ENCODE measurements at places on chromosomes 4 and X. TPM values are rescaled to one million over a fixed set of nuclear protein-coding genes. Genes with fewer than 3 reads are reported as not detected.

The SPANXN3 gene
- polyA plus RNA-seq = not detected

The ENAM gene
- not detected for polyA plus RNA-seq

The GYPA gene
- polyA plus RNA-seq = not detected

The ETDB gene
- polyA plus RNA-seq = not detected

The MGARP gene
- polyA plus RNA-seq = 0.84 TPM

The STPG2 gene
- not detected for polyA plus RNA-seq

The OGT gene
- 35.6 TPM for polyA plus RNA-seq

The TMPRSS11D gene
- polyA plus RNA-seq = not detected

The ALB gene
- polyA plus RNA-seq = not detected

The CT45A2 gene
- polyA plus RNA-seq = not detected

The NLGN4X gene
- polyA plus RNA-seq = 0.21 TPM

The CDKL5 gene
- 1.2 TPM for polyA plus RNA-seq

DNA sequence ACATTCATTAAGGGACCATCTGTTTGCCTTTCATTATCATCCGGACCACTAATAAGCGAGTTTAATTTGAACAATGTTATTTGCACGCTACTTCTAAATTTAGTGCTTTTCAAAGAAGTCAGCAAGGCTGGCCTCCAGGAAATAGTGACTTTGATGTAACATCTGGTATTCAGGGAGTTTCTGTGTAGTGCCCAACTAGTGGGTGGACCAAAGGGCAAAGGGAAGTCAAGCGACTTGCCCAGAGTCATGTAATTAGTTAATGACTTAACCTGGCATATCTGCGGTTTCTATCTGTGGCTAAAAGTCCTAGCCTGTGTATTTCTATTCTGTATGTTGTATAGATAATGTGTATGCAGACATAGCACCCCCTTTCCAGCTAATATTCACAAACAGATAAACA lies 56.3 kb upstream of the LCORL start:
- DNase-seq = no peak

DNA sequence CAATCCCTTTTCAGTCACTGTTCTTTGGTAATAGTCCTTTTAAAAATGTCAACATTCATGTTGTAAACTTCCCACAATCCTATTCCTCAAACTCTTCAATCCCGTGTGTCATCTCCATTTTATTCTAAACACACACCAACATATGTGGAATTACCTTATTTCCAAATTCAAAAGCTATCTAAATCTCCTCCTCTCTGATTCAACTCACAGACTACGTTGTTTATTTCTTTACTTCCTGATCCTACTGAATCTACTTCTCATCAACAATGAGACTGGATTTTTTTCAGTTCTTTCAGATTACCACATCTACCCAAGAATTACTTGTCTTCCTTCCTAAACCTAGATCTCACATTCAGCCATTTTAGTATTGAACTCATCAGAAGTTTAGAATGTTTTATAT lies 188.2 kb downstream of the GABRB1 start:
- no peak for DNase-seq

DNA sequence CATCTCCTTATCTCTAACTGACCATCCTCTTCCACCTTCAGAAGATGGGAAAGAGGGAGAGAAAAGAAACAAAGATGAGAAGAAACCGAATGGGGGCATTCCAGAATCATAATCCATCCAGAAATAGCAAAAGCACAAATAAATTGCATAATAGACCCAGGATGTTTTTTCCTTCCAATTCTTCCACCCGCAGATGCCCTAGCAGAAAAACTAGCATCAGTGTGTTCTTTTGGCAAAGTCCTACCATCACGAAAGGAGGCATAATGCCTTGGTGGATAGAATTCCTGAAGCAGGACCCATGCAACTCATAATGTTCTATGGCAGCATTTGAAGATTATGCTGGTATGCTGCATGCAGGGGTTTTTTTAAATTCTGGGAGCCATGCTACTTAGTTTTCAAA lies 279.2 kb downstream of the PPP3CA start:
- DNase-seq = no peak

GRCh38 chr4:38210396-38211114 lies 250.4 kb downstream of the PTTG2 start:
- DNase-seq = no peak

GRCh38 chrX:15359701-15360100 lies 24.4 kb upstream of the PIGA start:
- DNase-seq = no peak

GRCh38 chrX:54479136-54480111 lies 16.6 kb downstream of the FGD1 start:
- no peak for DNase-seq

GRCh38 chrX:133783274-133783673 lies 202.1 kb downstream of the GPC3 start:
- DNase-seq = no peak

DNA sequence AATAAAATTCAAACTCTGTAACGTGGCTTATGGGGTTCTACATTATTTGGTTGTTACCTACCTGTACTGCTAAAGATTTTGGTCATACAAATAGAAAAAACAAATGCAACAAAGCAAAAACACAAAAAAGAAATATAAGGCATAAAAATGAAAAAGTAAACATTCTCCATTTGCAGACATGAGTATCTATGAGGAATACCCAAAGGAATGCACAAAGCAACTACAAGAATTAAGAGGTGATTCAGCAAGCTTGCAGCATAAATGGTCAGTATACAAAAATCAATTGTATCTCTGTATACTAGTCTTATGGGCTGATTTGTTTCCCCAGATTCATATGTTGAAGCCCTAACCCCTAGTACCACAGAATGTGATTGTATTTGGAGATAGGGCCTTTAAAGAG lies 3.6 kb upstream of the PDE5A start:
- no peak for DNase-seq

DNA sequence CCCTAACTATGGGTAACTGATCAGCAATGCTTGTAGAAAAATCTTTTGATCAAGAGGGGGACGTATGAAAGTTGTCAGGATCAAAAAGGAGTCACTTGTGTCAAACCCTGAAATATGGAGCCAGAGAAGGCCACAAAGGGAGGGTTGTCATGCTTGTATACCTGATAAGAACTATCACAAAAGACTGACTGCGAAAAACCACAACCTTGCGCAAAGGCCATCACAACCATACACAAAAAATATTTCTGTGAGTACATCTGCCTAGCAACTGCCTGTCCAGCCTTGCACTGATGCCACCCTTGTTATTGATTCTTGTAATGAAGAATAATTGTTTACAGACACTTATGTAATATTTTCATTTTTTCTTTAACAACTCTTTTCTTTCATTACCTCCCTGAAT lies 22.8 kb upstream of the EIF4E start:
- no peak for DNase-seq

GRCh38 chr4:186738421-186738820 lies 14.8 kb upstream of the FAT1 start:
- DNase-seq = no peak

GRCh38 chr4:75644095-75644494 lies 13.8 kb upstream of the CDKL2 start:
- no peak for DNase-seq

DNA sequence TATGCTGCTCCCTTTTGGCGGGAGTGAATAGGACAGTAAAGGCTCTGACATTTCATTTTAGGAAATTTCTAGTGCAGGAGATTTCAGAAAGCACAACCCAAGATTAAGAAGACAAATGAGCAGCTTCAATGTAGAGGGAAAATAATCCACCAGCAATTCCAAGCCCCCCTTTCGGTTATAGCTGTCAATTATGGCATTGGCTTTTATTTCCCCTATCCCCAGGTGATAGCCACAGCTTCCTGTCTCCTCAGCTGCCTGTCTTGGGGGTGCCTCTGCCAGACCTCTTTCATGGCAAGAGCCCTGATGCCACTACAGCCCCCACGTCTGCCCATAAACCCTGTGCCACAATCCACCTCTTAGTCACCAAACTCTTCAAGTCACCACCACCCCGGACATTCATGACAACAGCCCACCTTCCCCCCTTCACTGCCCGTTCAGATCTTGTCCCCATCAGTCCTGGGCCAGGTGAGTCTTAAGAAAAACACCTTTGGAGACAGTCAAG lies 48.4 kb upstream of the CLNK start:
- DNase-seq = no peak

- no peak for DNase-seq
Observed at GRCh38 chr4:157217708-157218107, 2.8 kb upstream of the GRIA2 start.

DNA sequence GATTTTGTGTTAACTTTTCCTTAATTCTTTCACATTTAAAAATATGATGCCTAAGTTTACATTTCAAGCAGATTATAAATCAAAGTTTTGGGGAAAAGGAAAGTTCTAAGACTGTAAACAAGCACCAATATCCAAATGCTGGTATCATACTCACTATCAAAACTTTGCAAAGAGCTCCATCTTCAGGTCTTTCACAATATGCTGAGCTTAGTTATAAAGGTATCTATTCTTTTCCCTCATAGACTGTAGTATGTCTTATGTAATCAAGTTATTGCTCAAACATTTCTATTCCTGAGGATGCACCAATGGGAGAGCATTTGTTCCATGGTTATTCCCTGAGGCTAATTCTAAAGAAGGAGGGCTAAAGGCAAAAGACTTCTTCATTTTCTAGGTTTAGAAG lies 207.9 kb upstream of the FAM241A start:
- no peak for DNase-seq

- no peak for DNase-seq
Observed at GRCh38 chr4:48976041-48976440, 10.0 kb upstream of the CWH43 start.

DNA sequence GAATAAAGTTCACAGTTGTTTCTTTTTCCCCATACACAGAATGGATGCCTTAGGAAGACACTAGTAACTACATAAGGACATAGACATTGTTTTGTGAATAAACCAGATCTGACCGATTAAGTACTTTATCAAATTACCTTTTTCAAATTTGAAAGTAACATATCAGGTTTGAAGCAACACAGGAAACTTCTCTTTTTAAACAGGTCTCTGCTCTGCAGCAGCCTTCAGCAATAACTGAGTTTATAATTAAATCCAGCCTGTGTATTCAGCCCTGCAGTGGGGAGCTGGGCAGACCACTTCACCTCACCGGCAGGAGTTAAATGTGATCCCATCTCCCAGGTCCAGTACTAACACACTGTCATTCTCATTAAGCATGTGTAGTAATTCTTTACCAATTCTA lies 68.3 kb upstream of the ATOH1 start:
- DNase-seq = no peak

- no peak for DNase-seq
Observed at GRCh38 chrX:114905251-114905650, 112.2 kb downstream of the IL13RA2 start.

DNA sequence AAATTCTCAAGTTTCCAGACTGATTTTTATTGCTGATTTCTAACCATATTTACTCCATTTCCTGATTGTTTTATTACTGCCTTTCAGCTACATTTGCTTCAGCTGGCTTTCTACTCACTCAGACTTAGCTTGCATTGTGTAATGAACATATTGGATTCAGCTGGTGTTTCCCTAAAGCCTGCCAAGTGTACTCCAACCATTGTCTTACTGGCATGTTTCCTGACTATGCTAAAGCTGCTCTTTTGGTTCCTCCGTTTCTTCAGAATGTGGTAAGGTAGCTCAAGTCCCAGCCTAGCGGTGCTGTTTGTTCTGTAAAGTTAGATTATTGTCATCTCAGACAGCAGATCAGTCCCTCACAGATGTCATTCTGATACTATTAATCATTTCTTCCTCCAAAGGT lies 53.1 kb upstream of the GLRA2 start:
- DNase-seq = no peak

- no peak for DNase-seq
Observed at GRCh38 chrX:101408532-101408841, 465 bp downstream of the HNRNPH2 start.

DNA sequence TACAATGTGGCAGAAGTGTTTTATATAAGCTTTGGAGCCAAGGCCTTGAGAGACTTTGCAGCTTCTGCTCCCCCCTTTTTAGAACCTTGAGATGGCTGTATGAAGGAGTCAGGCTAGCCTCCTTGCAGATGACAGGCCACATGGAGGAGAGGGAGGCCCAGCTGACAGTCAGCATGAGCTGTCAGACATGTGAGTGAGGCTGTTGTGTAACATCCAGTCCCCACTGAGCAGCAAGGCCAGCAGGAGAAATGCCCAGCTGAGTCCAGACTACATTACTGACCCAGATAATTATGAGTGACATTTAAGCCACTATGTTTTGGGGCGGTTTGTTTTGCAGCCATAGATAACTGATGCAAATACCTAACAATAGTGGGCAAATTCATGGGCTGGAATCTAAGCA lies 515.3 kb upstream of the ARX start:
- DNase-seq = no peak

DNA sequence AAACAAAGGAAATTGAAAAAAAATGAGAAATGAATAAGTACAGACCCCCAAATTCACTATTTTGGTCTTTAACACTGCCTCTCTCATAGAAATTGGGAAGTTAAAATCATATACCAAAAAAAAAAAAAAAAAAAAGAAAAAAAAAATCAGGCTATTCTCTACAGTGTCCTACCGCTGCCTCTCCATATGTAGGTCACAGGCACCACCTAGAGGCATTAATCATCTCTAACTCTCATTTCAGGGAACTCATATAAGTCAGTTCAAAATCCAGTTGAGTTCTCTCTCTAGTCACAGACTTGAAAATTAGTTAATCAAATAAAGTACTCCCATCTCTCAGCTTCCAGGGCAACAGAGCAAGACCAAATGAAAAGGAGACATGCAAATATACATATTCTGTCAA lies 47.9 kb downstream of the COX18 start:
- no peak for DNase-seq

GRCh38 chr4:118888666-118889311 lies at the start of gene SYNPO2:
Gene SYNPO2, plus strand, starts transcription at chr4:118888854. Its CDS starts 183 bp downstream, at chr4:118889037.
- DNase-seq = peak; percentile 7

Measured in CD8-positive, alpha-beta memory T cell (primary cell).